ENCODE measurements at places on chromosomes 7 and 10.

- no peak for DNase-seq
Measured at GRCh38 chr7:28304290-28304689, 108.0 kb upstream of the CREB5 start.

DNA sequence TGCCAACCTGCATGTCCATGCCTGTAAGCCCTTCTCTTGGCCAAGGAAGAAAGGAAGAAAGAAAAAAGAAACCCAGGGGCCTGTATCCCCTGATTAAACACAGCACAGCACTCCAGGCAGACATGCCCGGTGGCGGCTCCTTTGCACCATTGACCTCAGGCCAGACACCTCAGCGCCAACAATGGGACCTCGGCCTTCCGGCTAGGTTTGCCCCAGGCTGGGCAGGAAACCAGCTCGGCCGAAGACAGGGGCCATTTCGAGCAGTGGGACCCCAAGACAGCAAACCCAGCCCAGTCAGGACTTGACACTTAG, 2.8 kb downstream of the HOXA10 start:
- DNase-seq: no peak

DNA sequence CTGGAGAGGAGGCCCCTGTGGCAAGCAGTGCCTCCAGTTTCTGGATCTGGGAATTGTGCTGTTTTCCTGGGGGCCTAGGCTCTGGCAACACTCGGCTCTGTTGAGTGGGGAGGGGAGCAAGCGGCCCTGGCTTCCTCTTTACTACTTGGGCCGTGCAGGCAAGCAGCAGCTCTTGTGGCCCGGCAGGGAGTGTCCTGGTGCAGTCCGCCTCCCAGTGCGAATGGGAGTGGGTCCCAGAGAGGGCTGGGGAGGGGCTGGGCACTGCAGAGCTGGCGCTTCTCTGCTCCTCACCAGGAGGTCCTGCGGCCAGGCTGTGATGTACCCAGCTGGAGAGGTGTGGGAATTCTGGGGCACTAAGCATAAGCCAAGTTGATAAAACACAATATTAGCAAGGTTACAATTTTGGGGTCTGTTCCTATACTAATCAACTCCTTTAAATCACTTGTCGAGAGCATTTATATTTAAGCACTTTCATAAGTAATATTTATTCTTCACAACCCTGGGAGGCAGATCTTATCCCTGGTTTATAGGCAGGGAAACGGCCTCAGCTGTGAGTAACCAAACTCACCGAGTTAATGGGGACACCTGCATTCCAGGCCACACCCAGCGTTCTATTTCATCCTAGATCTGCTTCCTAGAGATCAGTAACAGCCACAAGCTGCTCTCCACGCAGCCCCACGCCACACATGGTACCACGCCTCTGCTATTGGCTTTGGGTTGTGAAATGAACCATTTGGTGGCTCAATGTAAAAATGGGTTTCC, 183.4 kb upstream of the PLXNA4 start:
- no peak for DNase-seq

DNA sequence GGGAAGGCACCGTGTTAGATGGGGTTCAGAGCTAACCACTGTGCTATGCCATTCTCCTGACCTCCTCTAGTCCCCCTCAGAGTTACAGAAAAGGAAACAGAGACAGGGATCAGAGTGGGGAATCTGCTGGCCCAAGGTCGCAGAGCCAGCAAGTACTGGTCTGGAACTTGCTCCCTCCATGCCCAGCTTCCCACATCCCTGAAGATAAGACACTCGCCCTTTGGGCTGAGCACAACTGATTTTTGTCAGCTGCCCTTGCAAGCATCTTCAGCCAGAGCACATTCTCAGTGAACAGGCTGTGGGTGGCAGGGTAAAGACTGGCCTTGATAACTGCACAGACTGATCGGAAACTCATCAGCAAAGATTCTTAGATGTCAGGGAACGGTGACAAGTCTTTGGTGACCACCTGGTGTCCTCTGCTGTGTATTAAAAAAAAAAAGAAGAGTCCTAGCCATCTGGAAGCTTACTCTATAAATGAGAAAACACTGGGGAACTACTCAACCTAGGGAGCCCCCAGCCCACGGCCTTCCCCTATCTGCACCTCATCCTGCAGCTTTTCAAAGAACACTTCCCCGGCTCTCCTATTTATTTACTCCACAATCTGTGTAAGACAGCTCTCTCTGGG, 1.3 kb upstream of the SORBS1 start:
- no peak for DNase-seq

- DNase-seq: no peak
Measured at GRCh38 chr7:150435047-150435389, 15.4 kb upstream of the GIMAP8 start.

GRCh38 chr10:69321865-69322264, 43.6 kb downstream of the HK1 start:
- no peak for DNase-seq

GRCh38 chr7:43686991-43687390, 42.3 kb downstream of the COA1 start:
- DNase-seq: no peak

DNA sequence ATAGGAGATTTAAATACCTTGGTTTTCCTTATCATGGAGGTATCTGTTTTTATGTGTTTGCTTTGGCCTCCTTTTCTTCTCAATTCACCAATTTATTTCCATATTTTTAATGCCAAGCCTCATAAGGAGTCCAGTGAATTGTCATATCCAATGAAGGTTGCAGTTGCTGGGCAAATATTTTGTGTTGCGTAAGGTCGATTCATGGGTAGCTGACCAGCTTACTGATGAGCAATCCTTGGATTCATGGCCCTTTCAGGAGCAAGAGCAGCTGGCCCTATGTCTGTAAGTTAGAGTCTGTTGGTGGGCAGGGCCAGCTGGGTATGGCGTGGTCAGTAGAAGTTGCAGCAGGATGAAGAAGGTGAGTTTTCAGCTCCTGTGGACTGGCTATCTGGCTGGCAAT, 182.9 kb downstream of the PFKFB3 start:
- no peak for DNase-seq

DNA sequence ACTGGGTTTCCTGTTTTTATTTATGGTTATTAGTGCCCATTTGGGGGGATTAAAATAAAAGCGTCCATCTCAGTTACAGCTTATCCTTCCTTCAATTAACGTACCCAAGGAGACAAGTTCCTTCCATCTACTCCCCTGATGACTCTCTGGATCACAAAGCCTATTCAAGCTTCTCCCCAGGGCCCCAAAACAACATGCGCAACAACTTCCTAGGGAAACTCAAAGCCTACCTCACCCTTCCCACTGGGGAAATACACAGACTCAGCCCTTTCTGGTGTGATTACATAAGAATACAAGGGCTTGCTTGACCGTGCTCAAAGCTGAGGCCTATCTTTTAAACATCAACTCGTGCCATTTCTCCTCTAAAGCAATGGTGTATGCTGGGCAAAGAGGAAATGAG, 112.4 kb downstream of the CDK6 start:
- DNase-seq: no peak

- DNase-seq: peak; percentile 18
Measured at GRCh38 chr10:99630433-99630832, 10.2 kb upstream of the SLC25A28 start.

GRCh38 chr7:47685151-47685550, 103.2 kb upstream of the TNS3 start:
- DNase-seq: no peak

DNA sequence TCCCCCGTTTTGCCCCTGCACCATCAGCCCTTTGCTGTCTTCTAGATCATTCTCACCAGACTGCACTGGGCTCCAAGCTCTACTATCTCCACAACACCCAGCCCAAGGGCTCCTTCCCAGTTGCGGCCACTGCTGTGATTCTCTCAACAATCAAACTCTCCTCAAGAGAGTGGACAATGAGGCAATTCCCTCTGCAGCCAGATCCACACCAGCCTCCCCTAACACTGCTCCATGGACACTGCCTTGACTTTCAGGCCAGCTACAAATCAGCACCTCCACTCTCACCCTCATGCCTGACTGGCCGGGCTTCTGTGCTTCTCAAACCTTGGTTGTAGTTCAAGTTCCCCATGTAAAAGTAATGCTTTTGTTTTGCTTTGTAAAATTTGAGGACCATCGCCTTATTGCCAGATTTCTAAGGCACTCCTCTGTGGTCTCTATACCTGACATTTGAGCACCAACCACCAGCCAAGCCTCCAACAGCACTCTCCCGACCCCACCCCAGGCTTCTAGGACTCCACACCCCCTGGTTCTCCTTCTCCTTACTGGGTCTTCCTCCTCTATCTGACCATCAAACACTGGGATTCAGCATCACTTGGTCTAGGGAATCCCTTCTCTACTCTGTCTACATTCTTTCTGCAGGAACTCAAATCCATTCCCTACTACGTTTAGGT, 45.4 kb downstream of the PPIF start:
- no peak for DNase-seq

DNA sequence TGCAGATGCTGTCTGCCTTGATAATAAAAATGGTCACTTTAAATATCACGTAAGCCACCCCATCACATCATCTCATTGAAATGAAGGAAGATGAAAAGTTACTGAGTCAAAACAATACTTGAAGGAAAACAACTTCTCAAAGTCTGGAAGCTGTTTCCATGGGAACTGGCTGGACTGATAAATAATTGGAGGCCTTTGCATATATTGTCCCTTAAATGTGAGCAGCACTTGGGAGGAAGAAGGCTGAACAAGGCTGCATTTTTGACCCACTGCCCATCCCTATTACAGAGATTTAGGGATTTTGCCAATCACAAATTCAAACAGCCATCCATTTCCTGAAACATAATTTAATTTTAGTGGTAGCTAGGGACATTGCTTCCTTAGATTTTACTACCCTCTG, 18.2 kb upstream of the MAGI2 start:
- DNase-seq: no peak

- no peak for DNase-seq
Measured at GRCh38 chr7:142250705-142251104, 7.2 kb downstream of the PRSS58 start.

DNA sequence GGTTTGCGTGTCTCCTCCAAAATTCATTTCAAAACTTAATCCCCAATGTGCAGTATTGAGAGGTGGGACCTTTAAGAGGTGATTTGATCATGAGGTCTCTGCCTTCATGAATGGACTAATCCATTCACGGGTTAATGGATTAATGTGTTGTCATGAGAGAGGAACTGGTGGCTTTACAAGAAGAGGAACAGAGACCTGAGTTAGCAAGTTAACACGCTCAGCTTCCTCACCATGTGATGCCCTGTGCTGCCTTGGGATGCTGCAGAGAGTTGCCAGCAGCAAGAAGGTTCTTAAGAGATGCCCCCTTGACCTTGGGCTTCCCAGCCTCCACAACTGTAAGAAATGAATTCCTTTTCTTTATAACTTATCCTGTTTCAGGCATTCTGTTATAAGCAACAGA, 3.7 kb upstream of the TCTN3 start:
- DNase-seq: no peak
